ELR (cell line): ENCODE measurements at places on chromosomes 1 and 21.
A peak's percentile ranks its signal among the peaks of the same experiment; 100 is the strongest.

DNA sequence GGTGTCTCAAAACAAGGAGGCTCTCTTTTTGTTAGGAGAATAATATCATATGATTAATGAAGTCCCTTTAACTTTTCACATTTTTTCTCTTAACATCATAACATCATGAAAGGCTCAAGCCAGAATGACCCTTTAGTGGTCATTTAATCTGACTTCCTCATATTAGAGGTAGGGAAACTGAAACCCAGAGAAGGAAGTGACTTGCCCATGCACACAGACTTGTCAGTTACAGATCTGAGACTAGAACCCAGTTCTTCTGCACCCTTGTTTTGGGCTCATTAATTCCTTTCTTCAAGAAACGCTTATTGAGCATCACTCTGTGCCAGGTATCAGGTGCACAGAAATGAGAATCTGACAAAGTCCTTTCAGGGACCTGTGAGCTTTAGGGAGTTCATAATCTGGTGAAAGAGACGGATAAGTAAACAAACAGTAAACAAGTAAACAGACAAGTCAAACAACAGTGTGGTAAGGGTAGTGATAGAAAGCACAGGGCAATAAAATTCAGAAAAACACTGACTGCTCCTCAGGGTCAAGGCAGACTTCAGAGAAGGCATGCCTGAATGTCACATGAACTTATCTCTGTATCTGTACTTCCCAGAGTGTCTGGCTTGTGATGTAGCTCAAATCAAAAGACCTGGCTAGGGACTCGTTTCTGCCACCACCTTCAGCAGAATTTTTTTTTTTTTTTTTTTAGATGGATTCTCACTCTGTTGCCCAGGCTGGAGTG is 38.3 kb upstream of the OSBPL9 start:
- DNase-seq: no peak

GRCh38 chr1:109877776-109878175 is 32.9 kb upstream of the CSF1 start:
- no peak for DNase-seq

GRCh38 chr1:67890857-67891256 is 57.6 kb upstream of the GNG12 start:
- DNase-seq: no peak

GRCh38 chr21:31659286-31659535 is 282 bp upstream of the SOD1 start:
- no peak for DNase-seq

DNA sequence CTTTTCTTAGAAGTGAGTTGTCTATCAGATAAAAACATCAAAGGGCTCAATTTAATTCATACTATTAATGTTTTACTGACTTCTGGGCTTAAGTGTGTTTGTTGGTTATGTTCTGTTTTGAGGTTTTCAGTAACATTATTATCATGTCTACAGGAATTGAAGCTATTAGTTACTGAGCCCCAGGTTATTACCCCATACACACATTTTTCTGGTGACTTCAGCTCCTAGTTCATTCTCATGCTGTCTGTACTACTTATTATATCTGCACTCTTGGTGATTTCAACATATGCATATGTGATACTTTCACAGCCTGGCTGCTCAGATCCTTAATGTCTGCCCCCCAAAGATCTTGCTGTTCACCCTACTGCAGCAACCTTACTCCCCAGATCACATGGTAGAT is 27.0 kb upstream of the SGIP1 start:
- no peak for DNase-seq

- DNase-seq: no peak
These were observed 16.9 kb downstream of the SCP2 start for GRCh38 chr1:52943876-52944416.

- no peak for DNase-seq
These were observed 17.8 kb upstream of the ADAM30 start for GRCh38 chr1:119914071-119914470.

GRCh38 chr1:78090472-78091133 is 44.8 kb downstream of the GIPC2 start:
- DNase-seq: no peak

DNA sequence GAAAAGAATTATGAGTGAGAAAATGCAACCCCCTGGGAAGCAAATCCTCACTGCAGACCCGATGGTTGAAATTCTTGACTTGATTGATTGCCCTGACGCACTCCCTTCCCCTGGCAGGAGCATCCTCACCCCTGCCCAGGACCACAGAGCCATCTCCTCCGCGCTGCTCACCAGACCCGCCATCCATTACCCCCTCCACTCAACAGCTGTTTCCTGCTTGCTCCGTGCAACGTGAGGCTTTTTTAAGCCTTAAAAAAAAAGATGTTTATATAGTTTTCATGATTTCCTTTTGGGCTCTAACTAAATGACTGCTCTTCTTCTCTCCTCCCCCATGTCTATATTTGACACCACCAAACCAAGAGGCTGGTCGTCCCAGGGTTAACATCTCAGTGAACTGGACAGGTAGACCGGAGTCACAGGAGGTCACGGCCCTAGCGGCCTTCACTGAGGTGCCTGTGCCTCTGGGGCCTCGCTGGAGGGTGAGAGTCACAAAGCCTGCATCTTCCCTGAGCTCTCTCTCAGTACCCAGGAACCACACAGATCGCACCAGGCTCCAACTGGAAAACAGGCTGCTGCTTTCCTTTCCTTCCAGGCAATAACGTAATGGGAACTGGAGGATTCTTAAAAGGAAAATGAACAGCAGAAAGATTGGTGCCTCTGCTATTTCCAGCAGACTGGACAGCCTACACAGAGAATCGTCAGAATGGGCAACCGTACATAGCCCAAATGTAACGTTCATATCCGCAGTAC is 49.8 kb downstream of the ZBTB18 start:
- no peak for DNase-seq

GRCh38 chr1:161486806-161487741 is 18.2 kb upstream of the FCGR2A start:
- DNase-seq: peak; percentile 81

DNA sequence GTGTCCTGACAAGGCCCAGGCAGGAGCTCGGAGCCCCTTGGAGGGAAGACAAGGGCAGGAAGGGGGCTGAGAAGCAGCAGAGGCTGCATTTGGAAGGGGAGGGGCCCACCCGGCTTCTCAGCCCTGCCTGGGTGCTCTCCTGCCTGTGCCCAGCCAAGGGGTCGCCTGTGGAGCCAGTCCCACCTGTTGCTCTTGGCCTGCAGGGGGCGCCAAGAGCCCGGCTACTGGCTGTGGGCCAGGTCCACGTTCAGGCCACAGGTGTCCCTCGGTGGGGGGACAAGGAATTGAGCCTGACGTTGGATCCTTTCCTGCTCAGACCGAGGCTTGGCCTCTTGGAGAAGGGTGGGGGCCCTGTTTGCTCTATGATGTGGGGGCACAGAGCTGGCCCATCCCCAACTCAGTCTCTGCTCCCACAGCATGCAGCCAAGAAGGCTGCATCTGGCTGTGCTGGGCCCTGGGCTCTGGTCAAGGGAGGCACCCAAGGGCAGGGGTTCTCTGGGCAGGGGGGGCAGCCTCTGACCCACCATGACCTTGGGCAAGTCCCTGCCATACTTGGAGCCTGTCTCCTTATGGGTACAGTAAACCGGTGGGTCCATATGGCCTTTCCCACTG is 10.9 kb downstream of the WNT4 start:
- DNase-seq: peak; percentile 33

DNA sequence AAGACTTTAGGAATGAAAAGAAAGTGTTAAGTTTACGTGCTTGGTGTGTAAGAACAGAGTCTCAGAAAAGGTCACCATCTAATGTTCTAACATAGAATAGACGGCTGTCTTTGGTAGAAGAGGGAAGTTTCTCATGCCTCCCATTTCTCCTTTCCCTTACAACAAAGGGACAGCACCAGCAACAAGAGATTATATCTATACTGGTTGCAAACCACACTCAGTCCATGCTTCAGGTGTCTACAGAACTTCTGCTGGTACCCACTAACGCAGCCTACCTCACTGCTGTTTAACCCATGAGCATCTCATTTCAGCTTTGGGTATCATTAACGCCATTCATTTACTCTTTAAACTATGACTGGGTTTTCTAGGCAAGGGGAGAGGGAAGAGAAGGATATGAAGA is 9.2 kb upstream of the ITPKB start:
- no peak for DNase-seq

- peak; percentile 59 for DNase-seq
These were observed 36.9 kb upstream of the C1orf105 start for GRCh38 chr1:172383536-172383935.

- no peak for DNase-seq
These were observed 50.5 kb upstream of the PRELP start for GRCh38 chr1:203424861-203425662.

DNA sequence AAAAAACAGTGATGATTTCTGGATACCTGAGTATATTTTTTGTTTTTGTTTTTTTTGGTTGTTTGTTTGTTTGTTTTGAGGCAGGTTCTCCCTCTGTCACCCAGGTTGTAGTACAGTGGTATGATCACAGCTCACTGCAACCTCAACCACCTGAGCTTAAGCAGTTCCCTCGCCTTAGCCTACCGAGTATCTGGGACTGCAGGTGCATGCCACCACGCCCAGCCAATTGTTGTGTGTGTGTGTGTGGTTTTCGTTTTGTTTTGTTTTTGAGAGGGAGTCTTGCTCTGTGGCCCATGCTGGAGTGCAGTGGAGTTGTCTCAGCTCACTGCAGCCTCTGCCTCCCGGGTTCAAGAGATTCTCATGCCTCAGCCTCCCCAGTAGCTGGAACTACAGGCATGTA is 55.3 kb upstream of the RCC1 start:
- no peak for DNase-seq

DNA sequence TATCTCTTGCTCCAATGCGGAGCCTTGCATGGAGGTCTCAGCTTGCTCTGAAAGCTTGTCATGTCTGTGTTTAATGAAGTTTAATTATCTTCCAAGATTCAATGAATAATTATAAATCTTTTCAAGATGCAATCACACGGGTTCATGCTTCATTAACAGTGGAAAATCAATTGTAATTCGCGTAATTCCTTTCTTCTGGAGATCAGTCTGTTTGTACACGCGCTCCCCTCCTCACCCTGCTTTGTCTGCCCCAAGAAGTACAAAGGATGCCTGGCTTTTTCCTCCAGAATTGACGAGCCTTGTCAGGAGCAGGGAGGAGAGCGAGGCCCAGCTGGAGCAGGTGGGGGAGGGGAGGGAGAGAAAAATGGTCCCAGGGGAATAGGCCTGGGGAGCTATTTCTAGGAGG is 65.0 kb upstream of the DISP3 start:
- DNase-seq: no peak

GRCh38 chr1:94745742-94746141 is 74.4 kb upstream of the SLC44A3 start:
- no peak for DNase-seq

DNA sequence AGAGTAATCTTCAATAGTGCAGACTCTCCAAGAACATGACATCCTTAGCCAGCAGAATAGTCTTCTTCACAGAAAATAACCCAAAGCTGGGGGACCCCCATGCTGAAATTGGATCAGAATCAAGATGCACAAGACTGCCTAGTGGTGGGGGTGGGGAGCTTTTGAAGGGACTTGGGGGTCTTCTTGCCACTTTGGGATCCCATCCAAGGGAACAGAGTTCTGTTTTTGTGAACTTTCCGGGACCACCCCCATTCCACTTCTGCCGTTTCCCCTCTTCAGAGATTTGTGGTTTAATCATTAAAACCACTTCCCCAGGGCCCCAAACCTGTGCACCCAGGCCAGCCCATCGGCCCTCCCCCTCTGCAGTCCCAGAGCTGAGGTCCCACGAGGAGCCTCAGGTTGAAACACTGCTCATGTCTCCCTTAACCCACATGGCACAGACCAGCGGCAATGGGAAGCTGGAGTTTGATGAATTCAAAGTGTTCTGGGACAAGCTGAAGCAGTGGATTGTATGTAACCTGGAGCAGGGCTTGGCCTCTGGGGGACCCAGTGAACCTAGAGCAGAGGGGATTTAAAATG is 44.9 kb downstream of the CAPN9 start:
- no peak for DNase-seq

DNA sequence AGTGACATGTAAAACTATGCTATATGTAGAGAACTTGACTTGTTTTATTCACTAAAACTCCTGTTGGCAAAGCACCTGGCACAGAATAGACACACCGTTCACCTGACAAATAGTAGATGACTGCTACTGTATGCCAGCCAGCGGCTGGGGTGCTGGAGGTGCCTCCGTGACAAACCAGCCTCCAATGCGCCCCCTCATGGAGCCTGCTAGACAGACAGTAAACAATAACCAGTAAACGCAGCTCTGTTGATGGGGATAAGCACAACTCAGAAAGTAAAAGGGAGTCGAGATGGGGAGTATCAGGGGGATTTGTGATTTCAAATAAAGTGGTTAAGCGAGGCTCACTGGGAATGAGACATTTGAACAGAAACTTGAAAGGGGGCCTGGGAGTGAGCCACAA is 107.2 kb downstream of the PRDM2 start:
- no peak for DNase-seq

DNA sequence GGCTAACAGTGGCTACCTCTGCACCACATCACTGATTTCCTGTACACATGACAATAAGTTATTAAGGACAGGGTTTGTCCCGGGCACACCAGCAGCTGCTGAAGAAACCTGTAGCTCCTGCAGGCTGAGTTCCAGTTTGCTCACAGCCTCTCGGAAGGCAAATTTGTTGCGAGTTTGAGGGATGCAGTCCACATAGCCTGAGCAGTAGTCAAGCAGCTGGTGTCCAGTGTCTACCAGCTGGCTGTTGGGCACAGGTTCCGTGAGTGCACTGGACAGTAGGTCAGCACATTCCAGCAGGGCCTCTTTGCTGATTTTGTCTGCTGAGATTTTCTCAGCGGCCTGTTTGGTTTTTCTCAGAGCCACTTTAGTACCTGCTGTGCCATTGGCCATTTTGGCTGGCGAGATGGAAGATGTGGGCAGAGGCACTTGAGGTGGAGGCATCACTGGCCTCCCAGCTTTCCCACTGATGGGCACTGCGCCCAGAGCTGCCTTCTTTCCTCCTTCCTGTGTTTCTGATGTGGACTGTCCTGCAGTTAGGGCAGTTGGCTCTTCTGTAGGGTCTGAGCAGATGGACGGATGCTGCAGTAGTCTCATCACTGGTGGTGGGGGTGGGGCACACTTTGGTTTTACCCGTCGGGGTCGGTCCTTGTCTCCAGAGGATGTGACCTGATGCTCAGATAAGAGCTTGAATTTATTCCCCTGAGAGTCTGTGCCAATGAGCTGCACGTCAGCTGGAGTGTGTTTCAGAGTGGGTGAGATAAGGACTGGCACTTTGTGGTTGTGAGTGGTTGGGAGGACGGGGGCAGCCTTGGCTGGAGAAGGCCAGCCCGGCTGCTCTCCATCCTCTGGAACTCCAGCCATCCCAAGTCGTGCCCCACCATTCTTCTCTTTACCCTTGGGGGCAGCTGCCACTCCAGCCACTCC is 26.1 kb downstream of the TOR3A start:
- no peak for DNase-seq

DNA sequence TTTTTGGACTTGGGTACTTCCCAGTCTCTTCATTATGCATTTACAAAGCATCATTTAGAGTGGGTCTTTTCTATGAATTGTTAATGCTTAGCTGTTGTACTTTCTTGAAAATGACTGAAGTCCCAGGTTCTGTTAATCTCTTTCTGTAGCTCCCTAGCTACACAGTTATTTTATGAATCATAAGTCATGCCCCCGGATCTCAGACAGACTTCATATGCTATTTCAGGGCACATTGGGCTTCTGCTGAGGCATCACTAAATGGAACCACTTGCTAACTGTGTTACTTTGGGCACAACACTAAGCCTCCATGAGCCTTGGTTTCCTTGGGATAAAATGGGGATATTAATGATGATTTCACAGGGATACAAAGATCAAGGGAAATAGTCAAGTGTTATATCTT is 55.5 kb upstream of the RBM15 start:
- peak; percentile 28 for DNase-seq

- no peak for DNase-seq
These were observed 232.3 kb upstream of the B3GALT2 start for GRCh38 chr1:193418745-193419058.

- DNase-seq: no peak
These were observed 11.6 kb downstream of the PIGM start for GRCh38 chr1:160020196-160020595.
